ENCODE measurements at places on chromosomes 3 and 15. TPM values are rescaled to one million over a fixed set of nuclear protein-coding genes. Genes with fewer than 3 reads are reported as not detected.

The LSMEM2 gene
- 0.08 TPM for total RNA-seq

The CPNE9 gene
- not detected for total RNA-seq

The SUCNR1 gene
- total RNA-seq, result 7.1 TPM

The CGGBP1 gene
- total RNA-seq, result 46.4 TPM

The STRA6 gene
- 3.1 TPM for total RNA-seq

- no peak for DNase-seq
Observed at GRCh38 chr15:67564021-67564967, 21.8 kb downstream of the MAP2K5 start.

The CCDC9B gene
- 0.61 TPM for total RNA-seq

GRCh38 chr15:69535101-69535638 lies 82.6 kb downstream of the RPLP1 start:
- no peak for DNase-seq

The SNX4 gene
- total RNA-seq, result 54.6 TPM

The FBLN2 gene
- 9.1 TPM for total RNA-seq

The MEGF11 gene
- 0.51 TPM for total RNA-seq

The CP gene
- 1,260 TPM for total RNA-seq

DNA sequence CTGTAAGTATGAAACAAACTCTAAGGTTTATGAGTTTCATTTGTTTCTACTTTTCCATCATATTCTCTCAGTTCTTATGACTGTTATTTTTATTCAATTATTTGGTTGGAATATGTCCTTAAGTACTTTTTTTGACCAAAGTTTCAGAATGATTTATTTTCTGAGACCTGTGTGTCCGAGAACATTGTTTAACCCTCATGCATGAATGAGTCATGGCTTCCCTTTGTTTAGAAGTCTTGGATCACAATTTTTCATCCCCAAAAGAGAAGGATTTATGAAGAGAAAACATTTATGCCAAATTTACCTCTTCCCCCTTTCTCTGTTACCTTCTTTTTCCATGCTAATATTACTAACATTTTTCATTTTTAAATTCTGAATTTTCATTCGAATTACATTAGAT lies 518.0 kb upstream of the NR2F2 start:
- no peak for DNase-seq

DNA sequence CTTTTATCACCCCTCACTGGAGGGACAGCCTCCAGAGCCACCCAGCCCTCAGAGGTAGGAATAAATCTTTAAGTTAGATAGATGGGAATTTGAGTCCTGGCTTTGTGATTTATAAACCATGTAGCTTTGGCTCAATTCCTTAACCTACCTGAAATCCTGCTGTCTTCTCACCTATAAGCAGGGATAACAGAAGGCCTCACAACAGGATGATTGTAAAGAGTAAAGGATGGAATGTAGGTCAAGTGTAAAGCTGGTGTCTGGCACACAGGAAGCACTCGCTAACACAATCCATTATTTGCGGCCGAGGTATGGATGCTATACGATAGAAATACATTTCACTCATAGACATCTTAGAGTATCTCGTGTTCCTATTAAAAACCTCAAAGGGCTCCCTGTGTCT lies 162.9 kb upstream of the LRTM1 start:
- DNase-seq, result no peak

DNA sequence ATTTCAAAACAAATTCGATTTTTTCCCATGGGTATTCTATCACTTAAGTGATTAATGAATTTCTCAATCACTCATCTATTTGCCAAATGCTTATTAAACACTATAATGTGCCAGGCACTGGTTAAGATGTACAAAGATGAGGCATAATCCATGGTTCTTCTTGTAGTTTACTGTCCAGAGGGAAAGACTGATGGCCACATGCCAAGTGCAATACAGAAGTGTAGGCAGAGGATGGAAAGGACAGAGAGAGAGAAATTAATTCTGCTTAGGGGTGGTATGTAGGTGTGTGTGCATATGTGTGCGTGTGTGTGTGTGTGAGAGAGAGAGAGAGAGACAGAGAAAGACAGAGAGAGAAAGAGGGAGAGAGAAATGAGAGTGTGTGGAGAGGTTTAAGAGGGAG lies 120.8 kb upstream of the CCNL1 start:
- no peak for DNase-seq

GRCh38 chr15:90174140-90174875 lies 26.8 kb upstream of the SEMA4B start:
- no peak for DNase-seq

DNA sequence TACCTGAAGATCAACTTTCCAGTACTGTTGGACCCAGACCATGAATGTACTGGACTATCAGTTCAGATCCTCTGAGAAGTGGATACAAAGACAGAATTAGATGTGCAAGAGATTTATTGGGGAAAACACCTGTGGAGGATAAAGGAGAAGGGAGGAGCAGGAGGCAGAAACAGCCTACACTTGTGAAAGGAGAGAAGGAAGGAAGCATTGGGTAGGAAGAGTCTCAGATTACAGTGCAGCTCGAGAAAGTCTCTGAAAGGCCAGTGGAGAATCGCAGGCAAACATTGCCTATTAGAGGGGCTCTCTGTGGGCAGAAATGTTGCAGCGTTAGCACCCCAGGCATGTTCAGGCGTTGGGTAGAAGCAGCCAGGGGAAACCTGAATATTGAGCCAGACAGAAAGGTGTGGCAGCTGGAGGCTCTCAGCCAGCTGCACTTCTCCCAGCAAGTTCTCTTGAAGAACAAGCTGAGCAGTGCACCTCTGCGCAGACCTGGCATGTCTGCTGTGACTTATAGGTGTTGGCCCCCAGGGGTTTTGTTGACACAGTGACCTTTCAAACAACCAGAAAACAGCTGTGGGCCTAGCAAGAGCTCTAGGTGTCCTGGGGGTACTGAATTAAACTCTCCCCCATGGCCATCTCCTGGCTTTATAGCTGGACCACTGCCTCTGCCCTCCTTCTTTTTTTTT lies 7.0 kb downstream of the CHST14 start:
- DNase-seq, result no peak

The CCDC14 gene
- total RNA-seq, result 22.5 TPM

The IL17RB gene
- total RNA-seq, result 11.8 TPM

DNA sequence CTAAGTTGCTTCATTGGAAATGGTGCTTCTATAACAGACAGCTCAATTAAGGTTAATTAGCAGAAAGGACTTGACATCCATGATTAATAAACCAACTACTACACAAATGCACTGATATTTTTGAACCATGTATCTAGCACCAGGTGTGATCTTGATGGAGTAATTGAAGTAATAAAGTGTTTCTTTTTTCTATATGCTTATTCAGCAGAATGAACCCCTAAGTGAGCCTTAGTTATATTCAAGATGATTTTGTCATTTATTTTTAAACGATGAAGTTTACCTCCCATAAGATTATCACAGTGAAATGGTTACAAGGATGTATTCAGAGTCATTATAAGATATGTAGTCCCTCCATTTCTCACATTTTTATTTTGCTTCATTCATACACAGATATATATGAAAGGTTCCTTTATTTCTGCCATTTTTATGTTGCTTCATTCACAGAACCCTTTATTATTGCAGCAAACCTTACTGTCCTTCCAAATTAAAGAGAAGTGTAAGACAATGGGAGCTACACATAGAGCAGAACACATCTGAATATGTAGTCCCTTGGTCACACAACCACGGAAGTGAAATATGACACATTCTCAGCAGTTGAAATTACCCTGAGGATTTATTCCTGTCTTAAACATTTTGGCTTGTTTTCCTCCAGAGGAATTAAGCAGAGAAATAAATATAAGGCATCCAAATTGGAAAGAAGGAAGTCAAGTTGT lies 295.0 kb downstream of the RAP2B start:
- no peak for DNase-seq

The NR1I2 gene
- 3.2 TPM for total RNA-seq

The ACKR4 gene
- 0.37 TPM for total RNA-seq

GRCh38 chr3:42801784-42802183 lies 2.5 kb downstream of the HIGD1A start:
- no peak for DNase-seq

GRCh38 chr3:51384055-51384725 lies 901 bp upstream of the MANF start:
- no peak for DNase-seq

- DNase-seq, result peak; percentile 38
Observed at GRCh38 chr15:41241221-41241964, 10.3 kb downstream of the CHP1 start.

GRCh38 chr3:156298938-156299337 lies 178.6 kb downstream of the KCNAB1 start:
- DNase-seq, result no peak

GRCh38 chr3:160720123-160720746 lies 35.8 kb upstream of the PPM1L start:
- DNase-seq, result no peak

DNA sequence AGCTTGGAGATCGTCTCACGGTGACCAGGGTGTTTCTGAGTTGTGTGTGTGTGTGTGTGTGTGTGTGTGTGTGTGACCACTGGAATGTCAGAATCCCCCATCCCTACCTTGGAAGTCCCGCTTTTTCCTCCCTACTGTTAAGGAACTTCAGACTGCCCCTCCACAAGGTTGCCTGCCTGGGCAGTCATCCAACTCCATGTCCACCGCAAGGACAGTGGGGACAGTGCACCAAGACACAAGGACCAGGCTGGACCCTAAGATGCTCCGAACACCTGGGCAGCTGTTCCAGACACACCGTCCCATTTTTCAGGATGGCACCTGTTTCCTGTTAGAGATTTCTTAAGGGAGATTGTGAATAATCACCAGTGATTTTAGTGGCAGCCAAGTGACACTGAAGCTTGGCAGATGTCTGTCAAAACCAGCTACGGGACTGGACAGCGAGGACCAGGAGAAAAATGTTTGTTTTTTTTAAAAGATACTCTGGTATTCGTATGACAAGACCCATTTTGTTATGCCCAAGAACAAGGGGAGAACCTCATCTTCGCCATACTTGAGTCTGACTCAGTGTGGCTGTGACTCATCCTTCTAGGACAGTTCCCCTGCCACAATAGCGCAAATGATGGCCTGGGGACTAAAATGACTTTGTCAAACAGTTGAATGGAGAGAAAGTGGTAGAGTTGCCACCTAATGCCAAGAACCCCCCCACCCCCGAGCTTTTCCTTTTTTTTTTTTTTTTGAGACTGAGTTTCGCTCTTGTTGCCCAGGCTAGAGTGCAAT lies 15.5 kb downstream of the PAQR9 start:
- no peak for DNase-seq

- no peak for DNase-seq
Observed at GRCh38 chr3:81876826-81877225, 115.4 kb upstream of the GBE1 start.

DNA sequence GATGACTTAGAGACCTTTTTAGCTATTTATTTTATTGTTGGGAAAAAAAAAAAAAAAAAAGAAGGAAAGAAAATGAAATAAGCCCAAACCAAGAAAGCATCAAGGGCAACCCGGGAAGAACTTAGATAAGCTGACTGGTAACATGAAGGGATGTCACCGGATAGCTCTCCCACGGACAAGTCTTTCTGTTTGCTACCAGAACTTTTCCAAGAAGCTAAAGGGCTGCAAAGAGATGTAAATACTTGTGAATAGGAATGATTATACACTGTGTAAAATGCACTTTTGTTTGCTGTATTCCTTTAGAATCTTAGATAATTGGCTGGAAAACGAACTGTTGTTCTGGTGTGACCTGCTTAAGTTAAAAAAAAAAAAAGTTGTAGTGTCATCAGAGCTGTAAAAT lies 2.8 kb downstream of the FOXB1 start:
- DNase-seq, result no peak

The GUCA1C gene
- total RNA-seq, result not detected

The CEP97 gene
- total RNA-seq, result 8.3 TPM

The EFCAB12 gene
- total RNA-seq, result 0.37 TPM

The ST6GAL1 gene
- total RNA-seq, result 376 TPM

DNA sequence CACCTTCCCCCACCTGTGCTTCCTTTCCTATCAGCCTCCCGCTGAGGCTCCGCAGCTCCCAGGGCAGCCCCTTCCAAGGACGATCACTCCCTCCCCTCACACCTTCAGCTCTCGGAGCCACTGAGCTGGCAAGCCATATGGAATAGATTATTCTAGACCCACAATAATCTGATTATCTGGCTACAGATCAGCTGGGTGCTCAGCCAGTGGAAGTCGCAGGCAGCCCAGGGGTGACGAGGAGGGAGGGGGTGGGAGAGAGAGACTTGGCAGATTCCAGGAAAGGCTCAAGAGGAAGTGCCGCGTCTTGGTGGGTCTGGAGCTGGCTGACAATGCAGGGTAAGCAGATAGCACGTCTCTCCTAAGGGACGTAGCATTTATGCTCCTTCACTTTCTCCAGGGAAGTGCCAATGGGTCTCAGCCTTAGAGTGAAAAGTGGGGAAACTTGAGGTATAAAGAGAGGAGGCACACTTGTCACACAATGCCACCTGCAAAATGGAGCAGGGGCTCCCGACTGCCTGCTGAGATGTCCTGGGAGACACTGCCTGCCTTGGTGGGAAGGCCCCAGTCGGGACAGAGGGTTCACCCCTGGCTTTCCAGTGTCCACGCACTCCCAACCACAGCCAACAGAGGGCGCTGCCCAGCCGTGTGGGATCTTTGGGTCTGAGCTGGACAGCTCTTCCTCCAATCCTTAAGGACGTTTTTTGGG lies 9.4 kb upstream of the MESP1 start:
- peak; percentile 87 for DNase-seq

The CGNL1 gene
- total RNA-seq, result 31.9 TPM

DNA sequence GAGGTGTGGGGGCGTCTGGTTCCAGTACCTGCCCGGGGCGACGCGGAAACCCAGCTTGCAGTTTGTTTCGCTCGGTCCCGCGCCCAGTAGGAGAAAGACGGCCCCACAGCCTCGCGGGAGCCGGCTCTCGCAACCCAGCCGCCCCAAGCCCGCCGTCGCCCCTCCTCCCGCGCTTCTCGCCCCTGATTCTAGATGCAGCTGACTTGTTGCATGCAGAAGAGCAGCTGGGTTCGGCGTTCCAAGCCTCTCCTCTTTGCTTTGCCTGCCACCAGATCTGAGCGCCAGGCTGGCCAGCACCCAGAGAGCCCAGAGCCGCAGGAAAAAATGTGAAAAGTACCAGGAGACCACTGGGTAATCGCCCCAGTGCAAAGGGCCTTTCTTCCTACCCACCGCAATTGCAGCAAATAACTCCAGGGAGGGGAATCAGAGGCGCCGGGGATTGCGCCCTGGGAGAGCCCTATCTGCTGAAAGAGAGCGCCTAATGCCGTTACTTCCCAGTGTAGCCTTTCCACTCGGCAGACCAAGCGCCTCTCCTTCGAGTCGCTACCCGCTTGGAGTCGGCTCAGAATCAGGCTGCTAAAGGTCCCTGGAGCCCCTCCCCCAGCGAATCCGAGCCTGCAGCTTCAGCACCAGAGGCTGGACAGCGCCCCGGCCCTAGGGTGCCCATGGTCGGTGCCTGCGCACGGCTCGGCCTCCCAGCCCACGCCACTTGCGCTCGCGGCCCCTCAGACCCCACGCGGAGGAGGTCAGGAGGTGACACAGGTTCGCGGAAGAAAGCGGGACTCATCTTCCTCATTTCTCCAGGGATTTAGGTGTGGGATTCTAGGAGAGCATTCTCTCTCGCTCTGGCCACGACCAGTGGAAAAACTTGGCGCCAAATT lies 15.7 kb upstream of the AEN start:
- DNase-seq, result peak; percentile 70

- no peak for DNase-seq
Observed at GRCh38 chr3:46400000-46400734, 6.7 kb downstream of the CCR5AS start.

GRCh38 chr3:126152901-126153694 lies 27.3 kb downstream of the ALDH1L1 start:
- no peak for DNase-seq
